ENCODE measurements at places on chromosomes 4 and X.

DNA sequence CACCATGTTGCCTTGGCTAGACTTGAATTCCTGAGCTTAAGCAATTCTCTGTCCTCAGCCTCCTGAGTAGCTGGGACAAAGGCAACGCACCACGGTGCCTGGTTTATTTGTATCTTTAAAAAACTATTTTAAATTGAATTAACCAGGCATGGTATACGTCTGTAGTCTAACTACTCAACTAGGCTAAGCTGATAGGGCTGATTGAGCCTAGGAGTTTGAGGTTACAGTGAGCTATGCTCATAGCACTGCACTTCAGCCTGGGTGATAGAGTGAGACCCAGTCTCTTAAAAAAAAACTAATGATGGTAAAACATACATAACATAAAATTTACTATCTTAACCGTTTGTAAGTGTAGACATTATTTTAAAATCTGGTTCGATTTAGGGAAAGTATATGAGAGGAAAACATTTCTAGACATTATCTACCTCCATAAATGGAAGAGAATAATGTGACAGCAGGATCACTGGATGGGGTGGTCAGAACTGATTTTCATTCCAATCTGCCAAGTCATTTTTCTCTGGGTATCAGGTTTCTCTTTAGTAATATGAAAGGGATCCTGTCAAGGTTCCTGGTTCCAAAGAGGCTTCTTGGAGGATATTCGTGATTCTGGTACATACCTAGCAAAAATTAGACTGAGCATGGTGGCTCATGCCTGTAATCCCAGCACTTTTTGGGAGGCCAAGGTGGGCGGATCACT is 8.7 kb upstream of the ITGB1BP2 start:
- no peak for DNase-seq

GRCh38 chrX:69161371-69161770 is 3.9 kb downstream of the PJA1 start:
- DNase-seq = no peak

DNA sequence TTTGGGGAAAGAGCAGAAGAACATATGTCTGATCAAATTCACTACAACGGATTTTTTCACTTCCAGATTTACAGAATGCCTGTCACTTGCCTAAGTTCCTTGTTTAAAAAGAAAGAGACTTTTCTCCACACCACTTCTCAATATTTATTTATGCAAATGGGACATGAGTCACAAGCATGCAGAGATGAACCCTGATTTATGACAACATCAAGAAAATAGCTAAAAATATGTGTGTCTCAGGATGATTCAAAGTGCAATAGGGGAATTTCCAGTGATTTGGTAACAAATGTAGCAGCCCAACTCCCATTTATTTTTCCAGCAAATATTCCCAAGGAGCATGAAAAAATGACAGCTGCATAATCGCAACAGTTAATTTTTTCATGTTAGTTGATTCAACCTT is 180.4 kb upstream of the FAT1 start:
- no peak for DNase-seq

GRCh38 chrX:18966624-18967023 is 17.3 kb downstream of the PHKA2 start:
- no peak for DNase-seq

- no peak for DNase-seq
Measured at GRCh38 chr4:107202744-107203143, 166.6 kb upstream of the DKK2 start.

DNA sequence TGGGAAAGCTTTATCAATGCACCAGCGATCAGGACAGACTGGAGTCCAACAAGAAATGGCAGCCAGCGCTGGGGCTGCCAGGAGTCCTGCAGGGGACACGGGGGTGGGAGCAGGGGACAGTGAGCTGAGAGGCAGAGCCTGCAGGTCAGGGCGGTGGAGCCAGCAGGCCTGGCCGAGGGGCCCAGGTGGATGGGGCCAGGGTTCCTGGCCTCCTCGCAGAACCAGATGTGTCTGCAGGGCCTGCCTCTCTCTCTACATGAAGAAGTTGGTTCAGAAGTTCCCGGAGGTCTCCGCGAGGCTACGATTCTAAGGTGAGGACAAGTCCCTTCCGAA is 63.6 kb downstream of the CPZ start:
- no peak for DNase-seq

GRCh38 chrX:21838937-21839333 is 482 bp upstream of the MBTPS2 start:
- DNase-seq = no peak

GRCh38 chr4:123478859-123479345 is 82.3 kb downstream of the SPRY1 start:
- DNase-seq = no peak

- no peak for DNase-seq
Measured at GRCh38 chr4:47654972-47655693, 170.1 kb downstream of the ATP10D start.

DNA sequence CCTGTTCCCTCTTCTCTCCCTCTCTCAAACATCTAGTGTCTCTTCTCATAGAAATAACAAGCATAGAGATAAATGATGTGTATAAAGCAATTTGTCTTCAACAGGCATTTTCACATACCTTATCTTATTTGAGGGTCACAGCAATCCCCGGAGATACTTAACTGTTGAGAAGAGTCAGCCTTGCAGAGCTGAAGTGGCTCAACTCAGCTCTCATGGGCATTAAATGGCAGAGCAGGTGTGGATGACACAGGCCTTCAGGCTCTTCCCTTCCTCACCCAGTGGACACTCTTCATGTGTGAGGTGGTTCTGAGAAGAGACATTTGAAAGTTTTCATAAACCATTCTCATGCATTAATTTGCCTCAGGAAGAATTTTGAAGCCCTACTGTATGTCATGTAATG is 134.2 kb downstream of the AFF2 start:
- DNase-seq = no peak

GRCh38 chr4:14368391-14368790 is 633.9 kb upstream of the CPEB2 start:
- DNase-seq = no peak

Data from activated T-helper 1 cell treated with anti-CD3 and anti-CD28 coated beads, Interleukin-2, amount 50 U/mL, for 16 hours (primary cell).